Activated gamma-delta T cell treated with anti-CD3 and anti-CD28 coated beads, Interleukin-2, amount 50 U/mL, for 16 hours (primary cell): ENCODE measurements at places on chromosomes 11 and 22.

- no peak for DNase-seq
Observed at GRCh38 chr11:70063555-70063954, 14.6 kb upstream of the ANO1 start.

- no peak for DNase-seq
Observed at GRCh38 chr22:30208631-30209603, 37.6 kb downstream of the LIF start.

DNA sequence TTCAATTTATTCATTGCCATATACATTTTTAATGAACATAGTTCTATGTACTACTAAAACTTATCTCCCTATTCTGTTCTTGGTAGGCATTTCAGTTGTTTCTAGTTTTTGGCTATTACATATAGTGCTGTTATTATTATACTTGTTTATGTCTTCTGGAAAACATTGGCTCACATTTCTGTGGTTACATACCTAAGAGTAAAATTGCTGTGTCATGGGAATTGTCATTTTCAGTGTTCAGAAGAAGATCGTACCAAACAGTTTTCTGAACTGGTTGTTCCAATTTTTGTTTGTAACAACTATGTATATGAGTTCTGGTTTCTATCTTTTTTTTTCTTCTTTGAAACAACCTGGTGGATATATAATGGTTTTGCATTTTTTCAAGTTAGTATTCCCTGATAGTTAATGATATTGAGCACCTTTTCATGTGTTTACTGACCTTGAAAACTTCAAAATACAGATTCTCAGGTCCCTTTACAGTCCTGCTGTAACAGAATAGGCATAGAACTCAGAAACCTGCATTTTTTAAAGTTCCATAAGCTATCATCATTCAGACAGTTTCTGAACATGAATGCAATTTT is 230.7 kb downstream of the JRKL start:
- DNase-seq, result no peak

DNA sequence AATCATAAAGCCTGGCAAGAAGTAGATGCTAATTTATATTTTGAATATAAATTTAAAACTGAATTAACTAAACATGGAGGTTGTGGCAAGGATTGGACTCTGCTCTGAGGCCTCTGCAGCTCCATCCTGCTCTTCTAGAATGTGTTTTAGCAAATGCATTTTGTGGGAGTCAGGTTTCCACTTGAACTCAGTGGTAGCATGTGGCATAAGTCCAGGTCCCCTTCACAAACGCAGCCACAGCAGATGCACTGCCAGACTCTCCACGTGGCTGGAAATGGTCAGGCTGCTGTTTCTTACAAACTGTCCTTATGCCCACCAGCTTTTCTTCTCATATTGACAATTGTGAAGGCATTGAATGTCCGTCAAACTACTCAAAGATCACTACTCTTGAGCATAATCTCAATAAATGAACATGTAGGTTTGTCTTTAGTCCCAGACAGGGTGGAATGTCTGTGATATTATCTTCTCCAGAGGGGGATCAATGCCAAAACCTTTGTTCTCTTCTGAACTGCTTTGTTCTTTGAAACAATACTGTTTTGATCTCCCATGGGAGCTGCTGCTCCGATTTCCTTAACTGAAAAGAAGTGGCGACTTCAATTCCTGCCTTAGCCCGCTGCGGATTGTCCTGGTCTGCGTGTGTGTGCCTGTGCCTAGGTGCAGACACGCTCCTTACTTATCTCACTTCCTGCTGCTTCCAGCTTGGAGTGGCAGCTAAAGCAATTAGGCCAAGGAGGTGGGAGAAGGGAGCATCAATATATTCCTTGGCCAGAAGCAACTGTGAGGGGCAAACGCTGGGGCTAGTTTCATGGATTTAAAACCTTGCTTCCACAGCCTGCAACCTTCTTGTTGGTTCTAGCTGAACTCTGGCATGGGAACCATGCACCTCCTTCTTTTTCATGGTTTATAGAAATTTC is 24.2 kb downstream of the EIF4G2 start:
- no peak for DNase-seq

- no peak for DNase-seq
Observed at GRCh38 chr22:21013657-21014201, 1.2 kb upstream of the P2RX6 start.

DNA sequence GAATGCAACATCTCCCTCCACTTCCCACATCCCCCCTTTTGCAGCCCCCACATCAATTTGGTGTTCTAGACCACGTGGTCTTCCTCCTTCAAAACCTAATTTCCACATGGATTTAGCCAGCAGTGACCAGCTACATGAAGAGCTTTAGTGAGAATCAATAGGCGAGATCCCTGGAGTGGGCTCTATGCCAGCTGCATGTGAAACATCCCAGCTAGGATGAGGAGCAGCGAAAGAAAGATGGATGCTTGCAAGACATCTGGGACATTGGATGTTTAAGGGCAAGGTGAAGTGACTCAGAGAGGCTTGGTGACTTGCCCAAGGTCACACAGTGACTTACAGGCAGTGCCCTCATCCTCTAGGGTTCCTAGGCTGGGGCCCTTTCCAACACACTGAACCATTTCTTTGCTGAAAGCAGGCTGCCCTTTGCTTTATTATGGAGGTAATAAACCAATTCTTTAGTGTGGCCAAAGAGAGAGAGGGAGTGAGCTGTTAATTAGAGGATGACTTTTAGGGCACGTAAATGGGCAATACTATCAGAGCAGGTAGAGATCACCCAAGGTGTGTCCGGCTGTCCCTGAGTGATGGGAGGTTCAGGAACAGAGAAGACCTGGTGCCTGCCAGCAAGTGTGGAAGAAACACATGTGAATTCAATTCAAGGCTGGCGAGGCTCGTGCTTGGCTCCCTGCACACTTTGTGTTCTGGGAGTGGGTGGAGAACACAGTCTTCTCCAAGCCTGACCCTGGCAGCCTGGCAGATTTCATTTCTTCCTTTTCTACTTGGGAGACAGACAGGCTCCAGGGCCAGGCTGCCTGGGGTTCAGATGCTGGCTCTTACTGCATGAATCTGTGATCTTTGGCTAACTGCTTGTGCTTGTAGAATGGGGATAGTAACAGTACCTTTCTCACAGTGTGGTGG is 24.0 kb downstream of the TSPAN18 start:
- no peak for DNase-seq

DNA sequence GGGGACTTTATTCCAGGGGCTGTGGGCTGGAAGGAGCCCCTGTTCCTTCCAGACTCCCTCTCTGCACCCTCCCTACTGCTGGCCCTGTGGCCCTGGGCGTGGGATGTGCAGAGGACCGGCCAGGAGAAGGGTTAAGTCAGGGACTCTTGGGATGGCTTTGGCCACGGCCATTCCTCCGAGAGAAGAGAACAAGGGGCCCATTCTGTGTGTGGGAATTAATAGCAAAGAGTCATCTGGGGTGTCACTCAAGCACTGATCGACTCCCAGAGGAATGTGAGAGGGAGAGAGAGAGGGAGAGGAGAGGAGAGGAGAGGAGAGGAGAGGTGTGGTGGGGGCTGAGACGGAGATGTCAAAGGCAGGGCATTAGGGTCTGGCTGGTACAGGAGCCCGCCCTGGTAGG is 14.2 kb upstream of the SOX10 start:
- no peak for DNase-seq

DNA sequence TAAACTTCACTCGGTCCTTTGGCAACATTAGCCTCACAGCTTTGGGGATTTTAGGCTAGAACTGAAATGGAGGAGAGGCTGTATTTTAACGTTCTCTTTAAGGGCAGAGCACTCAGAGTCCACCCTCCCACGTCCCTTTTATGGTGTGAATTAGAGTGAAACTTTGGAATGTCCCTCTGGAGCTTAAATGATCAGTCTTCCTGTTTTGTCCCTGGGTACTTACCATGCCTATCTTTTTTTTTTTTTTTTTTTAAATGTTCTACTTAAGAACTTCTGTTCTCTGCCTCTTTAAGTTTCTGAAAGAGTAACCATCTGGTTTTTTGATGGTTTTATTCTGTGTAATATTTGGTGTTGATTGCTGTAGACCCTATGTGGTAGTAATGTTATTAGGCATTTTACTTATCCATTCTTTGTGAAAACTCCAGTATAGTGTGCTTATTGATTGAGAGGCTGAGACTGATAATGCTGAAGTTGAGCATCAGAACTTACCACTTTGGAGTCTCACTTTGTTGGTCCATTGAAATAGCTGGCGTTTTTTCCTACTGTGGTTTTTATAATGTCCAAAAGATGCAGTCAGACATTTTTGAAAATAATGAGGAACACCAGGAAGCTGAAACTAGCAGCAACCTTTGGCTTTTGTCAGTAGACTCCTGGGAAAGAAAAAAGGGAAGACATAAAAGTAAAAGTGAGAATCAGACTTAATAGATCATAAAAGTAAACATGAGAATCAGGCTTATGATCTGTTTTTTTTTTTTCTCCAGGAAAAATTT is 11.6 kb downstream of the UVRAG start:
- DNase-seq, result no peak

GRCh38 chr11:22733475-22734248 is 67.3 kb downstream of the GAS2 start:
- DNase-seq, result no peak

DNA sequence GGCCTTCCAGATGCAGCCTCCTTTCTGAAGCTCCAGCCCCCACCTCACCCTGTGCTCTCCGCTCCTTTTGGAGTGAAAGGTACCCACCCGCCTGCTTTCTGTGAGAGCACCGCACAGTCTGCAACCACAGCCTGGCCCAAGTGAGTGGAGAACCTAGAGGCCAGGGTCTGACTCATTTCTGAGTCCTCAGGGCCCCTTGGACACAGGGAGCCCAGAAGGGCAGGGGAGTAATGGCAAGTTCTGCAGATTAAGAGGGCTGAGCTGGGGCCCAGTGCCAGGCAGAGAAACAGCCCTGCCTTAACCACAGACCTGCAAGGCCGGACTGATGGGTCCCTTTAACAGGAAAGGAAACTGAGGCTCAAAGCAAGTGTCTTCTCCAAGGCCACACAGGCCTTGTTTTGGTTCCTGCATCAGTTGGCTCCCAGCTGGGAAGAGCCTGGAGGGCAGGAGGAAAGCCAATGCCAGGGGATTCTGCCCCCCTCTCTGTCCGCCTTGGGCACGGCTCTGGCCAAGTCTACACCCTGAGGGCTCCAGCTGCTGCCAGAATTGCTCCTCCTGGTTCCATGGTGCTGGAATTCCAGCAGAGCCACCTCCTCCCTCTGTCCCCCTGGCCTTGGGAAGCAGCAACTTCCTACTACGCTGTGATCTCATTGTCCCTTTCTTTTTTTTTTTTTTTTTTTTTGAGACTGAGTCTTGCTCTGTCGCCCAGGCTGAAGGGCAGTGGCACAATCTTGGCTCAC is 55.1 kb downstream of the CYTH4 start:
- no peak for DNase-seq

GRCh38 chr11:122317305-122317704 is 201.3 kb upstream of the BLID start:
- DNase-seq, result no peak

GRCh38 chr11:20056109-20056949 is 103.9 kb downstream of the DBX1 start:
- DNase-seq, result no peak

GRCh38 chr11:128089962-128090361 is 497.4 kb downstream of the ETS1 start:
- DNase-seq, result no peak

- DNase-seq, result no peak
Observed at GRCh38 chr11:33452836-33453624, 195.8 kb downstream of the HIPK3 start.
